MG63 (cell line): ENCODE measurements at places on chromosomes 3 and 15.

GRCh38 chr15:51878446-51879386 lies 49.3 kb downstream of the TMOD3 start:
- no peak for DNase-seq

GRCh38 chr3:169552533-169552932 lies 111.0 kb downstream of the MECOM start:
- DNase-seq, result peak; percentile 51

DNA sequence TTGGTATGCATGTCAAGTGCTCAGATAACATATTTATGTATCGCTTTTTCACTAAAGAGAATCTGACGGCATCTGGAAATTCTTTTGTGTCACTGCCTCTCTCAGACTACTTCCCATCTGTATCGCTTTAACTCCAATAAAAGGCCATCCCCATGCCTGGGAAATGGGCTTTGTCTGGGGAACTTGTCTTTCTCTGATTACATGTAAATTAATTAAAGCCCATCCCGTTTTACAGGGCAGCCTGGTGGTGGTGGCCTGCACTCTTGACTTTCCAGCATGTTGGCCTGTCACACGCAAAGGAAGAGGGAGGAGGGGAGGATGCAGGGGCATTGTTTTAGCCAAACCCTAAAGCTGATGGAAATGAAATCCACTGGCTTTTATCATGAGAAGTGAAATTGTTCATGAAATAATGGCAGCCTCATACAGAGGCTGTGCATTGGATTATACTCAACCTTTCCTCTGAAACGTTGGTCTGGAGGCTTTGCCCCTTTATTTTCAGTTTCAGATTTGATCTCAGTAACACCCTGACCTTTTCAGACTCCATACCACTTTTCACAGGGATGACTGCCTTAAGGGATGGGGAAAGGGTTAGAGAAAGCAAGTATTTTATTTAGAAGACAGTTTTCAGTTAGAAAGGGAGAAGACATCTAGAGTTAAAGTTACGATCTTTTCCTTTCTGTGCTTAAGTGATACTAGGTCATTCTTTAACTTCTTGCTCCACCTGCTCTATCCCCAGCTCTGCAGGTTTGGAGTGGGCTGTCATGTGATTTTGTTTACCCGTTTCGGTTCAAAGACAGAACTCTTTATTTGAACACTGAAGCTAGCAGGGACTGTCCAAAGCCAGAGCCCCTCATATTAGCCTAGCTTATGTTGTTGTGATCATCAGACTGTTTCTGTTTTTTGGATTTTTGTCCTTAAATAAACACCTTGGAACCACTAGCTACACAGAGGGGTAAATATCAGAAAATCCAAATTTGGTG lies 94.6 kb upstream of the CTDSPL start:
- no peak for DNase-seq

DNA sequence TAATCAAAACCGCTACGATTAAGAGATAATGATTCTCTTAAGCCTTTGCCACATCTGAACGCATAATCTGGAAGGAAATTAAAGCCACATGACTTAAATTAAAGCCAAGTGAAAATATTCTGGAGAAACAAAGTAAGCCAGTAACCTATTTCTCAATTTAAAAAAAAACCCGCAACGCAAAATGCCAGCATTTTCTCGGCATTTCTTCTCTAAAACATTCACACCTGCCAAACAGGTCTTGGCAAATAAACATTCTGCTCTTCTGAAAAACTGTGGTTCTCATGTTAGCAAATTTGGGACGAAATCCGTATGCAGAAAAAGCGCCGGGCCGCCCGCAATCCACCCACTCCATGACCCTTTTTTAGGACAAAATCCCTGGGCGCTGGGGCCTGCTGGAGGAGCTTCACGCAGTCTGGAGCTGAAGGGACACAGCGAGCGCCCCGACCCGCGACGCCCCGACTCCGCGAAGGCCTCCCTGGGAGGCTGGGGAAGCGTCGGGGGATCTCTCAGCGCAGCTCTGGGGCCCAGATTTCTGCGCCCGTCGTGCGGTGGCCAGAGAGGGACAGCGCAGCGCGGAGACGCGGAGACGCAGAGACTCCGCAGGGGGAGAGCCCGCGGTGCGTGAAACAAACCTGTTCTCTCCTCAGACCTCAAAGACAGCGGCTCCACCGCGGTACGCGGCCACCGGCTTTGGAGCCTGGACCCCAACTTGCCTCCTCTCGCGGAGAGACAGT lies 471 bp downstream of the NKIRAS1 start:
- no peak for DNase-seq

DNA sequence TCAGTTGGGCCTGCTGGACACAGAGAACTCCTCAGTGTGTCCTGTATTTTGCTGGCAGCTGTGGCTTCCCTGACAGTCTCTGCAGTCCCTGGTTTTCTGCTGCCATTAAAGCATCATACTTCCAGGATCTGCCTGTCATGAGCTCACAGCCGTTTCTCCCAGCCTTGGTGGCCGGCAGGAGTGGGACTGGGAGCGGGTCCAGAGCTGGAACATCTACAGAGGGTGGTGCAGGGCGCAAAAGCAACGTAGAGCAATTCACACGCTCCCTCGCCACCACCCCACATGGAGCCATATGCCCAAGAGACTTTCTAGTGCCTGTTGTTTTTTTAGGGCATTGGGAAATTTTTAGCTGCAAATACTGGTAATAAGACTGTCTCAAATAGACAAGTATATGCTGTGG lies 33.6 kb downstream of the ABTB1 start:
- no peak for DNase-seq

GRCh38 chr3:150346981-150347863 lies 60.9 kb upstream of the TSC22D2 start:
- no peak for DNase-seq

DNA sequence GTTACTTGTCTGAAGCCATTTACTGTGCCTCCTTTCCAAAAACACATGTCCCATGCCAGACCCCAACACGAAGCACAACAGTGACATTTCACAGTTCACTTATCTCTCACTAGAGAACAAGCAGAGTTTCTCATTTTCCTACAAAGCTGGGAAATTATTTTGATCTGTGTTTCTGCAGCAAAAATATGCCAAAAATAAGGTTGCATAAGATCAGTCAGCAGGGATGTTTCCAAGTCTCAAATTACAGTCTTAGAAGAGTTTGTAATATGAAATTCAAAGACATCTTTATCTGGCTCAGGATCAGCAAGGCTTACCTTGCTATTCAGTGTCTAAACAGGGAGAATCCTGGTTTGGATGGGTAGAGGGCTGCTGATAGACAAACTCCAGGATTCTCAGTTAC lies 75.5 kb downstream of the GJD2 start:
- no peak for DNase-seq

GRCh38 chr15:58520464-58520863 lies 88.7 kb downstream of the LIPC start:
- DNase-seq, result no peak

GRCh38 chr3:72048873-72049272 lies 263.9 kb upstream of the PROK2 start:
- DNase-seq, result no peak

- DNase-seq, result no peak
These were observed 1.7 kb downstream of the CHRD start for GRCh38 chr3:184381261-184382224.

DNA sequence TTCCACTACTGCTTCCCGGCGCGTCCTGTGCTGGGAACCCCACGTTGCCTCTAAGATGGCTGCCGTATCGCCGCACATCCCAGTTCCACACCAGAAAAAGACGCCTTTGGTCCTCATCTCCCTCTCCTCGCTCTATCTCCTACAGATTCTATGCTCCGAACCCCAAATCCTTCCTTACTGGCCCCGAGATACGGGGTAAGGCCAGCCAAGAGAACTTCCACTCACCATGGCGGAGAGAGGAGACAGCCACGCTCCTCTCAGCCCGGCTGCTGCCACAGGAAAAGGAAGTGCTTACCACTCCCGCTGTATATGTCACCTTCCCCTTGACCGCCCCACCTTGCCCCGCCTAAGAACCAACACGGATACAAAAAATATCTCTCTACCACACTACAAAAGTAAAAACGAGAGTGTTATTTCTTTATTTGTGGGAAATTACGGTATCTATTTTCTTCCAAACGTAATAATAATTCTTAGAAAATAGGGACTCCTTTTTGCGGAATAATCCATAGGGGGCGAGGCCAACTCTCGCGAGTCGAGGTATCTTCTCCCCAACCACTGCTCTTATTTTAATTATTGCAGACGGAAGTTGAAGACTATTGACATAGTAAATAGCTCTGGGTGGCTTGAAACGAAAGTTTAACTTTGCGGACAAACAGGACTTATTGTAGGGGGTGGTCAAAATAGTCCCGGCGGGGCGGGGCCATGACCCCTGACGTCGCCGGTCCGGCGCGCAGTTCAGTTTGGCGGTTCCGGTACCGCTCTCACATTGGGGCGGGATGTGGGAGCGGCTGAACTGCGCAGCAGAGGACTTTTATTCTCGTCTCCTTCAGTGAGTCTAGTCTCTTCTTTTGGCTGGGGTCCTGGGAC lies at the start of the genes RPL4 and ZWILCH:
Gene RPL4 (minus strand): TSS at position 293 of the 867 bp plus-strand sequence. CDS start 65 bp downstream, at position 228.
Gene ZWILCH (plus strand): TSS at position 764 of the 867 bp plus-strand sequence. CDS start 13 bp downstream, at position 777.
- peak; percentile 86 for DNase-seq

GRCh38 chr3:16147220-16147994 lies 27.1 kb upstream of the GALNT15 start:
- peak; percentile 20 for DNase-seq

GRCh38 chr15:39244776-39245175 lies 336.1 kb upstream of the THBS1 start:
- no peak for DNase-seq

GRCh38 chr15:85625856-85626255 lies 168.9 kb downstream of the KLHL25 start:
- DNase-seq, result no peak

GRCh38 chr3:175433026-175433674 lies 574.0 kb downstream of the NAALADL2 start:
- no peak for DNase-seq

GRCh38 chr3:119642746-119643473 lies 17.5 kb downstream of the POPDC2 start:
- DNase-seq, result no peak

DNA sequence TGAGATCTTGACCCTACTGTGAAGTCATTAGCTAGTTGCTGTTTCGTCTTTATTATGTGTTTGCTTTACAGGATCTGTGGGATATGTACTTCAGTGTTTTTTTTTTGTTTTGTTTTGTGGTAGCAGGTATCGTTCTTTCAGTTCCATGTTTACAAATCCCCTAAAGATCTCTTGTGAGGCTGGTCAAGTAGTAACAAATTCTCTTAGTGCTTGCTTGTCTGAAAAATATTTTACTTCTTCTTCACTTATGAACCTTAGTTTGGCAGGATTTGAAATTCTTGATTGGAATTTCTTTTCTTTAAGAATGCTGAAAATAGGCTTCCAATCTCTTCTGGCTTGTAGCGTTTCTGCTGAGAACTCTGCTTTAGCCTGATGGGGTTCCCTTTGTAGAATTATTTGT lies 235.8 kb upstream of the ALCAM start:
- no peak for DNase-seq
